ENCODE measurements at places on chromosomes 12 and 14.

- no peaks in the 10 kb centered on the region for H3K27me3 ChIP-seq
- DNase-seq: no peak
- peaks cover 47% of the 10 kb centered on the region for H3K36me3 ChIP-seq
- H3K27ac ChIP-seq: no peak overlapping the region
- H3K4me1 ChIP-seq: peaks cover 8% of the 10 kb centered on the region
These were observed 31.1 kb downstream of the ELK3 start for GRCh38 chr12:96225044-96225855.

DNA sequence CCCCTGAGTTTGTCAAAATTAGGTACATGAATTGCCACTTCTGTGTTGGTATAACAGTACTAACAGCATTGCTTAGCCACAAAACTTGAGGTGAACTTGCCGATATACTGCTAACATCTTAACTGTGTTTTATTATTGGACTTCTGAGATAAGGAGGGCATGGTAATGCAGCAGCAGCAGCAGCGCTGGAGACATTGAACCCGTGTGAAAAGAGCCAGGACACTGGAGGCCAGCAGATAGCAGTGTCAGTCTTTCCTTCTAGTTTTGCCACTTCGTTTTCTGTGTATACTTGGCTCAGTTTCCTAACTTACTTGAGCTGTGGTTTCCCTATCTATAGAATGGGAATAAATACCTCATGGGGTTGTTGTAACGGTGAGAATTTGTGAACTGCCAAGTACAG, 82.7 kb downstream of the KTN1 start:
- H3K4me1 ChIP-seq: peaks cover 18% of the 10 kb centered on the region
- no peak for DNase-seq
- H3K36me3 ChIP-seq: peaks cover 40% of the 10 kb centered on the region
- H3K27me3 ChIP-seq: no peaks in the 10 kb centered on the region

GRCh38 chr14:104580961-104581360, 1.4 kb downstream of the C14orf180 start:
- no peaks in the 10 kb centered on the region for H3K27me3 ChIP-seq
- no peak overlapping the region for H3K4me3 ChIP-seq
- no peaks in the 10 kb centered on the region for H3K4me1 ChIP-seq
- H3K27ac ChIP-seq: no peak overlapping the region
- H3K36me3 ChIP-seq: no peaks in the 10 kb centered on the region
- no peak for DNase-seq

- H3K36me3 ChIP-seq: peaks cover 48% of the 10 kb centered on the region
- H3K27ac ChIP-seq: peak overlapping the region; percentile 71
- DNase-seq: no peak
These were observed 37.5 kb downstream of the RAP1B start for GRCh38 chr12:68648179-68648578.

DNA sequence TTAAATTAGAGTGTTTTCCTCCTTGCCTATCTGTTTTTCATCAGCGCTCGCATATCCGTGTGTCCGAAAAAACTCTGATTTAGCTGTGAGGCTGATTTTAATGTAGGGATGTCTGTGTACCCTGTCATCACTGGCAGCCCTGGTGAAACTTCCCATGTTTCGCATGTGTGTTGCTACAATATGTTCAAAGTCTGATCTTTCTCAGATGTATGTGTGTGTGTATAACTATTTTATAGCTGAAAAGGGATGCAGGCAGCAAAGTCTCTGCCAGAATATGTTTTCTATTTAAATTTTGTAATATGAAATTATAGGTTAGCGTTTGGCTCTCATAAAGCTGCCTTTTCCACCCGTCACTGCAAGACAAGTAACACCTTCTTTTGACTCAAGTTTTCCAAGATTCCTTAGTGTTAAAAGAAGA, 154.8 kb downstream of the TMTC2 start:
- H3K27me3 ChIP-seq: no peaks in the 10 kb centered on the region
- no peak overlapping the region for H3K4me3 ChIP-seq
- DNase-seq: no peak
- no peaks in the 10 kb centered on the region for H3K36me3 ChIP-seq

- peaks cover 13% of the 10 kb centered on the region for H3K4me1 ChIP-seq
- H3K27me3 ChIP-seq: no peaks in the 10 kb centered on the region
- H3K36me3 ChIP-seq: no peaks in the 10 kb centered on the region
- no peak for DNase-seq
- H3K4me3 ChIP-seq: no peak overlapping the region
- H3K27ac ChIP-seq: no peak overlapping the region
These were observed 341.6 kb downstream of the VRK1 start for GRCh38 chr14:97138801-97139200.

DNA sequence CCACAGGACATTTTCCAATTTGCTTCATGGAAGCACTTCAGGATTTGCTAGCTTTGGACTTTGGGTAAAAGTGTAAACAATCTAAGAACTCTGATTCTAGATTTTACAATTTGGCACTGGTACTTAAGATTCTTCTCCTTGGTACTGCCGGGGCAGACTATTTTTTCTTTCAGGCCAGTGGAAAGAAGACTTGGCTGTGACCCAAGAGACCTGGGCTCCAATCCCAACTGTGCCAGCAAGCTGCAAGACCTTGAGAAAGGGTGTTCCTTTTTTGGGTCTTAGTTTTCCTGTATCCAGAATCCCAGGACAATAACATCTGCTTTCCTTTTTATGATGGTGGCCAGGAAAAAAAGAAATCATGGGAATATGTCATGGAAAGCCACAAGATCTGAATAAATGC, 148.1 kb upstream of the CRY1 start:
- H3K36me3 ChIP-seq: no peaks in the 10 kb centered on the region
- H3K27me3 ChIP-seq: peaks cover 6% of the 10 kb centered on the region
- H3K27ac ChIP-seq: no peak overlapping the region
- peaks cover 16% of the 10 kb centered on the region for H3K4me1 ChIP-seq

GRCh38 chr12:34393086-34393820, 371.0 kb downstream of the ALG10 start:
- H3K4me3 ChIP-seq: no peak overlapping the region
- no peaks in the 10 kb centered on the region for H3K4me1 ChIP-seq
- no peak for DNase-seq
- no peak overlapping the region for H3K27ac ChIP-seq

- no peaks in the 10 kb centered on the region for H3K4me1 ChIP-seq
- no peak overlapping the region for H3K4me3 ChIP-seq
- no peaks in the 10 kb centered on the region for H3K27me3 ChIP-seq
- H3K36me3 ChIP-seq: no peaks in the 10 kb centered on the region
- DNase-seq: no peak
- H3K27ac ChIP-seq: no peak overlapping the region
These were observed 100.2 kb upstream of the ALX1 start for GRCh38 chr12:85179680-85180270.

DNA sequence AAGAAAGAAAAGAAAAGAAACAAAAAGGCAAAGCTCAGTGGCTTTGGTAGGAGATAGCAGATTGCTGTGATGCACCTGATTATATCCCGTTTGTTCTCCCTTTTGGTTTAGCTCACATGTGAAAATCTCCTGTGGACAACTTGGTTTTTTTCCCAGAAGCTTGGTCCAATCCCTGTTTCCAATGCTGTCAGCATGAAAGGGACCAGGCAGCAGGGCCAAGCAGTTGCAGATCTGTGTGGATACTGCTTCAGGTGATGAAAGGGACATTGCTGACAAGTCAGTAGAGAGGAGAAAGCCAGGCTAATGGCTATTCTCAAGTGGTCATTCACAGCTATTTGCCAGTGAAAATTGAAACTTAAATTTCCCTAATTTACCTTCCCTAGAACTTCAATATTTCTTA, 18.8 kb upstream of the SLCO1A2 start:
- H3K36me3 ChIP-seq: no peaks in the 10 kb centered on the region
- H3K4me3 ChIP-seq: no peak overlapping the region
- H3K27me3 ChIP-seq: peaks cover 13% of the 10 kb centered on the region
- H3K4me1 ChIP-seq: no peaks in the 10 kb centered on the region

- H3K36me3 ChIP-seq: no peaks in the 10 kb centered on the region
- no peaks in the 10 kb centered on the region for H3K27me3 ChIP-seq
- H3K4me3 ChIP-seq: no peak overlapping the region
- H3K27ac ChIP-seq: no peak overlapping the region
- DNase-seq: no peak
These were observed 114.9 kb downstream of the PDZRN4 start for GRCh38 chr12:41302979-41303403.

DNA sequence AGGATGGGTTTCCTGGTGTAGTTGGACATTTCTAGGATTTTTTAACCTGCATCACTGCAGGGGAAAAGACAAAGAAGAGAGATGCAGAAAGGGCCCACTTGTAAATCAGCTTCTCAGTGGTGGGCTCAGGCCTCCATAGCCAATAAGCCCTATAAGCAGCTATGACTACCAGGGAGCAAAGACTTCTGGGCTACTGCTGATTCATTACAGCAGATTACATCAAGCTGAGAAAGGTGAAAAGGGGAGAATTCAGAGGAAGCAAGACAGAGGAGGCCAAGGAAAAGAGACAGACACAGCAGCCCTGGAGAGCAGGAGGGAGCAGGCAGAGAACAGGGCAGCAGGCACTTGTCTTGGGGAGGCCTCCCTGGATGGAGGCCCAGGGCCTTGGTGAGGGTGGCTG, 95.2 kb downstream of the KCNA5 start:
- no peak overlapping the region for H3K4me3 ChIP-seq
- no peaks in the 10 kb centered on the region for H3K36me3 ChIP-seq
- H3K27me3 ChIP-seq: peaks cover 13% of the 10 kb centered on the region

GRCh38 chr12:19031032-19031431, 98.5 kb upstream of the PLEKHA5 start:
- H3K4me3 ChIP-seq: no peak overlapping the region
- H3K36me3 ChIP-seq: no peaks in the 10 kb centered on the region
- DNase-seq: no peak
- H3K27me3 ChIP-seq: peaks cover 1% of the 10 kb centered on the region

DNA sequence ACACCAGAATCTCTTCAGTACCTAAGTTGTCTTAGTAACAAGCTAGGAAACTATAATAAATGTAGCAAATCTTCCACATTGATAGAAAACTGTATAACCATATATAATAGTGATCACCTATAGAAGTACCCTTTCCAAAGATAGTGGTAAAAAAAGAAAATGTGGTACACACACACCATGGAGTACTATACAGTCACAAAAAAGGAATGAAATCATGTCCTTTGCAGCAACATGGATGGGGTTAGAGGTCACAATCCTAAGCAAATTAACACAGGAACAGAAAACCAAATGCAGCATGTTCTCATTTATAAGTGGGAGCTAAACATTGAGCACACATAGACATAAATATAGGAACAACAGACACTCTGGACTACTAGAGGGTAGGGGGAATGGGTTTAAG, 90.5 kb downstream of the SLC25A21 start:
- no peak overlapping the region for H3K4me3 ChIP-seq
- no peaks in the 10 kb centered on the region for H3K36me3 ChIP-seq
- no peak overlapping the region for H3K27ac ChIP-seq
- no peaks in the 10 kb centered on the region for H3K27me3 ChIP-seq
- no peaks in the 10 kb centered on the region for H3K4me1 ChIP-seq
- no peak for DNase-seq

GRCh38 chr12:1885082-1885596, 33.3 kb downstream of the CACNA2D4 start:
- DNase-seq: no peak
- H3K27ac ChIP-seq: no peak overlapping the region
- H3K27me3 ChIP-seq: peaks cover 13% of the 10 kb centered on the region

DNA sequence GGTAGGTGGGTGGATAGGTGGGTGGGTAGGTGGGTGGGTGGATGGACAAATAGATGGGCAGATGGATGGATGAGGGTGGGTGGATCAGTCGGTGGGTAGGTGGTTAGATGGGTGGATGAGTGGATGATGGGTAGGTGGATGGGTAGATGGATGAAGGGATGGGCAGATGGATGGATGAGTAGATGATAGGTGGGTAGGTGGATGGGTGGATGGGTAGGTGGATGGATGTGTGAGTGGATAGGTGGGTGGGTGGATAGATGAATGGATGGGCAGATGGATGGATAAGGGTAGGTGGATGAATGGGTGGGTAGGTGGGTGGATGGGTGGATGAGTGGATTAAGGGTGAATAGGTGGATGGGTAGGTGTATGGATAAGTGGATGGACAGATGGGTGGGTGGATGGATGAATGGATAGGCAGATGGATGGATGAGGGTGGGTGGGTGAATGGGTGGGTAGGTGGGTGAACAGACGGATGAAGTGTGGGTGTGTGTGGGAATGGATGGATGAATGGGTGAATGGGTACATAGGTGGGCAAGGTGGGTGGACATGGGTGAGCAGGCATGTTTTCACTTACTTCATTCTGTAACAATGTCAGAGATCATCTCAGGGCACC, 3.3 kb upstream of the INF2 start:
- peaks cover 5% of the 10 kb centered on the region for H3K36me3 ChIP-seq
- DNase-seq: no peak
- no peak overlapping the region for H3K4me3 ChIP-seq
- peak overlapping the region; percentile 50 for H3K27ac ChIP-seq
- H3K4me1 ChIP-seq: peaks cover 40% of the 10 kb centered on the region

- H3K27me3 ChIP-seq: peaks cover 5% of the 10 kb centered on the region
- no peak overlapping the region for H3K4me3 ChIP-seq
- no peaks in the 10 kb centered on the region for H3K36me3 ChIP-seq
- no peaks in the 10 kb centered on the region for H3K4me1 ChIP-seq
- H3K27ac ChIP-seq: no peak overlapping the region
- no peak for DNase-seq
These were observed 18.1 kb upstream of the GSG1 start for GRCh38 chr12:13121568-13121967.

- no peak overlapping the region for H3K4me3 ChIP-seq
- no peaks in the 10 kb centered on the region for H3K4me1 ChIP-seq
- H3K27ac ChIP-seq: no peak overlapping the region
- DNase-seq: no peak
- H3K36me3 ChIP-seq: no peaks in the 10 kb centered on the region
These were observed 57.2 kb upstream of the CISTR start for GRCh38 chr12:53809005-53809404.

GRCh38 chr14:93804654-93805053, 16.4 kb upstream of the PRIMA1 start:
- peaks cover 4% of the 10 kb centered on the region for H3K4me1 ChIP-seq
- no peak overlapping the region for H3K27ac ChIP-seq
- H3K27me3 ChIP-seq: no peaks in the 10 kb centered on the region
- no peaks in the 10 kb centered on the region for H3K36me3 ChIP-seq
- DNase-seq: no peak

- H3K27ac ChIP-seq: no peak overlapping the region
- no peaks in the 10 kb centered on the region for H3K36me3 ChIP-seq
- H3K27me3 ChIP-seq: peaks cover 3% of the 10 kb centered on the region
- no peak overlapping the region for H3K4me3 ChIP-seq
- no peaks in the 10 kb centered on the region for H3K4me1 ChIP-seq
These were observed 36.6 kb downstream of the LRP6 start for GRCh38 chr12:12230275-12230674.

DNA sequence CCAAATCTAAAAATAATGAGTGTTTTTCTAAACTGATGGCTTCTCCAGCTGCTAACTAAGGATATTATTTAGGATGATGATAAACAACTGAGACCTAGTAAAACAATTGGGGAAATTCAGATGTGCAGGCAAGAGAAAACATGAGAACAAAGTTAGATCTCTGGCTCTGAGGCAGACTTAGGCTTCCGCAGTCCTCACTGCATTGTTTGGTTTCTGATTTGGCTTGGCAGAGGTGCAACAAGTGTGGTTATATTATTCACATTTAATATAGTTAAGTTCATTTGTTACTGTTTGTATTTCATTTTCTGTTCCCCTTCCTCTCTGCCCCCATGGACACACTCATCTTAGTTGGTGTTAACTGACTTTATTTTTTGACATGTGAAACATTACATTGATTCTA, 30.2 kb upstream of the NR1H4 start:
- H3K27me3 ChIP-seq: peaks cover 4% of the 10 kb centered on the region
- H3K4me3 ChIP-seq: no peak overlapping the region
- H3K4me1 ChIP-seq: no peaks in the 10 kb centered on the region
- H3K36me3 ChIP-seq: no peaks in the 10 kb centered on the region
- DNase-seq: no peak

- peaks cover 11% of the 10 kb centered on the region for H3K4me1 ChIP-seq
- no peak overlapping the region for H3K27ac ChIP-seq
- no peaks in the 10 kb centered on the region for H3K36me3 ChIP-seq
These were observed 23.1 kb downstream of the RHOF start for GRCh38 chr12:121770388-121770787.

Data from activated CD4-positive, alpha-beta T cell treated with anti-CD3 and anti-CD28 coated beads, Interleukin-2, amount 10 ng/mL, durations not matched to agents 7 days and 5 days (primary cell).